Activated naive CD8-positive, alpha-beta T cell treated with anti-CD3 and anti-CD28 coated beads, Interleukin-2, amount 50 U/mL, for 24 hours (primary cell): ENCODE measurements at places on chromosomes 5 and 9.

DNA sequence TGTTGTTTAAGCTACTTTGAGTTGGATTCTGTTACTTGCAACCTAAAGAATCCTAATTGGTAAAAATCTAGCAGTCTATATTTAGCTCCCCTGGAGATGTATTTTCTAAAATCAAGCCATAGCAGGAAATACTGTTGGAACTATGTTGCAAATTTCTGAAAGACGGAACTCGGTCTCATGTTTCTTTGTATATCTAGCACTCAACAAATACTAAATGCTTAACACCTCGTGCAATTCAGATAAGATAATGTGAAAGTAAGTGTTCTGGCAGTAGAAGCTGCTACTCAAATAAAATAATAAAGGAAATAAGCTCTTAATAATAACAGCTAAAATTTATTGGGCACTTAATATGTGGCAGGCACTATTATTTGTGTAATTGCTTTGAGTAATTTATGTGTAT is 10.9 kb upstream of the PRELID2 start:
- DNase-seq, result no peak
- no peak overlapping the region for H3K27ac ChIP-seq
- H3K4me3 ChIP-seq, result no peak overlapping the region
- no peaks in the 10 kb centered on the region for H3K4me1 ChIP-seq

DNA sequence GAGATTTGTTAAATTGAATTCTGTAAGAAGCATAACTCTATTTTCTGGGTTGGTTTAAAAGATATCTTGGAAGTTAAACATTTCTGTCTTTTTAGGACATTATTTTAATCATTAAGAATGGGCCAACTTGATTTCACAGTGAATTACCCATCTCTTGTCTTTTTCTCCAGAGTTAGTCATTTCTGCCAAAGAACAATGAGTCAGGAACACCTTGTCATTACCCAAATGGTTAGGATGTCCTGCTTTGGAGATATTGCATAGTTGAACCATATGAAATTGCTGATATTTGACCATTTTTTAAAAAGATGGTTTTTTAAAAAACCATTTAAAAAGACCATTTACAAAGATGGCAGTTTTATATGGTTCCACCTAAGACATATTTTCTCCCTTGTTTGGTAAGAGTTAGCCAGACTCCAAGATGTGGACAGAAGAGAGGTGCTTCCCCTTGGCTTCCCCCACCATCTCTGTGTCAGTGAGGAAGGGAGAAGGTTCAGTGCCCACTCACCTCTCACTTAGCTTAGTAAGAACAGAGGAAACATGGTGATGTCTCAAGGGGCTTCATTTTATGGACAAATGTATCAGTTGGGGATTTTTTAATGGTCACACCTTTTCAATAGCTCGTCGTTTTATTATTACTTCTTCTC is 103.0 kb downstream of the PCSK1 start:
- no peak for DNase-seq
- H3K4me1 ChIP-seq, result peaks cover 16% of the 10 kb centered on the region
- no peak overlapping the region for H3K4me3 ChIP-seq
- H3K27me3 ChIP-seq, result peaks cover 16% of the 10 kb centered on the region

DNA sequence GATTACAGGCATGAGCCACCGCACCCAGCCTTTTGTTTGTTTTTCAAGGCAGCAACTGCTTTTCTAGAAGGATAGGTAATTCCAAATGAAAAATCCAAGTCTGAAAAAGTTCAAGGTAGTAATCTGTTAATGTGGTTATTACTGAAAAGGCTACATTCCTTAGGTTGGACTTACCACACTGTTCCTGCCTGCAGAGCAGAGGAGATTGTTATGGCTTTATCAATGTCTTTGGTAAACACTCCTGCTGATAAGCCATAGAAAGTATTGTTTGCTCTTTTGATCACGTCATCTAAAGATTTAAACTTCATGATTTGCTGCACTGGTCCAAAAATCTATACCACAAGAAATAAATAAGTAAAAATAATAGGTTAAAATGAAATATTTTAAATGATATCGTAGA is 43.4 kb downstream of the ALDH1A1 start:
- no peak overlapping the region for H3K27ac ChIP-seq
- H3K4me1 ChIP-seq, result no peaks in the 10 kb centered on the region
- H3K27me3 ChIP-seq, result peaks cover 5% of the 10 kb centered on the region
- H3K4me3 ChIP-seq, result no peak overlapping the region
- no peaks in the 10 kb centered on the region for H3K36me3 ChIP-seq

- no peak overlapping the region for H3K4me3 ChIP-seq
- H3K27me3 ChIP-seq, result peaks cover 41% of the 10 kb centered on the region
- H3K27ac ChIP-seq, result no peak overlapping the region
- H3K4me1 ChIP-seq, result peaks cover 9% of the 10 kb centered on the region
- no peak for DNase-seq
Measured at GRCh38 chr9:130446101-130446861, 1.5 kb downstream of the ASS1 start.

DNA sequence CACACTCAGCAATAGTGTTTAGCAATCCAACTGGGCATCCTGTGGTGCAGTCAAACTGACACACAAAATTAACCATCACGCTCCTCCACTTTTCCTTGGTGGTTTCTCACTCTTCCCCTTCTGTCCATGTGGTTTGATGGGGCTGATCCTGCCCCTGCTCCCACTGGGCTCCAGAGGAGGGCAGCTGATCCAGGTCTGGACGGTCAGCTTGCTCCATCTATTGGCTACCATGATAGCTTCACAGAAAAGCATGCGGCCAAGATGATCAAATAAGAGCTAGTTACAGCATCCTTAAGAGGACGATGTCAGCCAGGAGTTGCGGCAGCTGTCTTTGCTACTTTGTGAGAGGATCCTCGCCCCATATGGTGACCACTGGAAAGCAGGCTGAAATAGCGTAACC is 29.6 kb upstream of the RANBP17 start:
- DNase-seq, result no peak
- peaks cover 2% of the 10 kb centered on the region for H3K27me3 ChIP-seq
- H3K4me3 ChIP-seq, result no peak overlapping the region

DNA sequence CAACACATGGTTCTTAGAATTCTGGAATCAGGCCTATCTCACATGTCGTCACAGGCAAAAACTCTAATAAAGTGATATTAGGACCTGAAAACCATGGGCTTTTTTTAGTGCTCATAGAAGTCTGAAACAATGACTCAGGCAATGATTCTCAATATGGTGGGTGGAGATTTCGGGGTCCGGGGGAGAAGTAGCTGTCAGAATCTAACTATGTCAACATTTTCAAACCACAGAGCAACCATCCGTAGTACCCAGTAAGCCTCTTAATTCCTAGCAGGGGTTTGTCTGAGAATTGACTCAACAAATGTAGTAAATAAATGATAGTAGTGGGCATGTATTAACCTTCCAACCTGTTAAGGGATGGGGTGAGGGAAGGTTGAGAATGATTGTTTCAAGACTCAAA is 2.6 kb downstream of the AMACR start:
- H3K36me3 ChIP-seq, result peaks cover 7% of the 10 kb centered on the region
- H3K27me3 ChIP-seq, result no peaks in the 10 kb centered on the region
- no peak overlapping the region for H3K27ac ChIP-seq
- H3K4me1 ChIP-seq, result peaks cover 38% of the 10 kb centered on the region
- DNase-seq, result no peak

DNA sequence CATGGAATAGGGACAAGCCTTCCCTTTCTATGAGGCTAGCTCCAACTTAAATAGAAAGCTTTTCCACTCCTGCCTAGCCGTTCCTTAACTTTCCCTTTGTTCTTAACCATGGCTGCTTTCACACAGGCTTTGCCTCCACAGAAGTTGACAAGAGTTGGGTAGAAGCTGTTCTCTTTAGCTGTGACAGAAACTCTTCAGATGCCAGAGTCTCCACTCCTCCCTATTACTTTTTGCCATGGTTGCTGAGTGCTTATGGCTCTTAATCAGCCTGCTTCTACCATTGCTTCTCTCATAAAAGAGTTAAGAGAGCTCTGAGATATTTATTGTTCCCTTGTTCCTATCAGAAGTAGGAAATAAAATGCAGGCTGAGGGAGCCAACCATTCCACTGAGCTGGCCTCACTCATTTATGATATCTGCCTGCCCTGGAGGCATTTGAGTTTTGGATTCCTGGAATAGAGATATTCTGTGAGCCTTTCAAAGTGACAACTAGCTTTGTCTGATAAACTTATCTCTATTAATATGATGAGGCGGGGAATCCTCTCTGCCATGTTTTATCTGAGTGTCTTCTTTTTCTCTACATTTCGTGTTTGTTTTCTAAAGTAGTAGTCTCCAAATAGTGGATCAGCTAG is 162.6 kb downstream of the DMAC1 start:
- no peak overlapping the region for H3K27ac ChIP-seq
- H3K27me3 ChIP-seq, result no peaks in the 10 kb centered on the region
- no peaks in the 10 kb centered on the region for H3K4me1 ChIP-seq
- H3K36me3 ChIP-seq, result no peaks in the 10 kb centered on the region

DNA sequence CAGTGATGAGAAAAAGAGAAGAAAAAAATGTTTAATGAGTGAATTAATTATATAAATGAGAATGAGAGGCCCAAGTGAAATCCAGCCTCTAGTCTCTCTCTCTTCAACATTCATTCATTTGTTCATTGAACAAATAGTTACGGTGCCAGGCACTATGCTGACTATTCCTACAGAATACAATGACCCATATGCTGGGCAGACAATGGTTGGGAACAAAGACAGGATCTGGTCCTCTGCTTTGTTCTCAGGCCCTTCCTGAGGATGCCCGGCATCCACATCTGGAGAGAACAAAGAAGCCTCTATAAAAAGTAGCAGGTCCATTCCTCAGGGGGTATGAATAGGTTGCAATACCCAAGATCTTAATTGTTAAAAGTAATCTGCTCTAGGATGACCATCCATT is 6.9 kb downstream of the ADAM19 start:
- H3K4me1 ChIP-seq, result peaks cover 52% of the 10 kb centered on the region
- no peak for DNase-seq
- no peak overlapping the region for H3K4me3 ChIP-seq
- no peak overlapping the region for H3K27ac ChIP-seq
- peaks cover 11% of the 10 kb centered on the region for H3K36me3 ChIP-seq

GRCh38 chr5:41334758-41335157 is 121.4 kb upstream of the C6 start:
- no peak overlapping the region for H3K27ac ChIP-seq
- no peaks in the 10 kb centered on the region for H3K36me3 ChIP-seq
- H3K27me3 ChIP-seq, result no peaks in the 10 kb centered on the region
- no peaks in the 10 kb centered on the region for H3K4me1 ChIP-seq
- no peak for DNase-seq
